ENCODE measurements at places on chromosomes 7 and 10.

DNA sequence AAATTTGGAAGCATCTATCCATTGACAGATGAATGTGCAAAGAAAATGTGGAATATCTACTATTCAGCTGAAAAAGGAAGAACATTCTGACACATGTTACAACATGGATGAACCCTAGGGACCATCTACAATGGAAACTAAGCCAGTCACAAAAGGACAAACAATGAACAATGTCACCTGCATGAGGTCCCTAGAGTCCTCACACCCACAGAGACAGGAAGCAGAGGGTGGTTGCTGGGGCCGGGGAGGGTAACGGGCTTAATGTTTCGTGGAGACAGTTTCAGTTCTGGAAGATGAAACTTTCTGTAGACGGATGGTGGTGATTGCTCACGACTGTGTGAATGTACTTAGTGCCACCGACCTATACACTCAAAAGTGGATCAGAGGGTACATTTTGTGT lies 282.9 kb downstream of the ADARB2 start:
- DNase-seq = no peak

DNA sequence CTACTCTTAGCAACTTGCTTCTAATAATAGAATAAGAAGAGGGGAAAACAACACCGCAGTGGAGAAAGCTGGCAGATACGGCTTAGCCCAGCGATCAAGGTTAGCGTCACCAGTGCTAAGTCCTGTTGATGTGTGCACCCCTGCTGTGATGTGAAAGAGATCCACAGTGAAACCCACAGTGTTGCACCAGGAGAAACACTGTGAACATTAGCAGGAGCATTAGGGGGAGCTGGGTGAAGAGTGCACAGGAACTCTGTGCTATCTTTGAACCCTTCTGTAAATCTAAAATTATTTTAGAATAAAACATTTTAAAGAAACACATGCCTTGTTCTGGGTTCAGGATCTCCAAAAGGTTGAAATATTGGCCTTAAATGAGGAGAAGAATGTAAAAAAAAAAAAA lies 154.1 kb upstream of the UNC5B start:
- no peak for DNase-seq

DNA sequence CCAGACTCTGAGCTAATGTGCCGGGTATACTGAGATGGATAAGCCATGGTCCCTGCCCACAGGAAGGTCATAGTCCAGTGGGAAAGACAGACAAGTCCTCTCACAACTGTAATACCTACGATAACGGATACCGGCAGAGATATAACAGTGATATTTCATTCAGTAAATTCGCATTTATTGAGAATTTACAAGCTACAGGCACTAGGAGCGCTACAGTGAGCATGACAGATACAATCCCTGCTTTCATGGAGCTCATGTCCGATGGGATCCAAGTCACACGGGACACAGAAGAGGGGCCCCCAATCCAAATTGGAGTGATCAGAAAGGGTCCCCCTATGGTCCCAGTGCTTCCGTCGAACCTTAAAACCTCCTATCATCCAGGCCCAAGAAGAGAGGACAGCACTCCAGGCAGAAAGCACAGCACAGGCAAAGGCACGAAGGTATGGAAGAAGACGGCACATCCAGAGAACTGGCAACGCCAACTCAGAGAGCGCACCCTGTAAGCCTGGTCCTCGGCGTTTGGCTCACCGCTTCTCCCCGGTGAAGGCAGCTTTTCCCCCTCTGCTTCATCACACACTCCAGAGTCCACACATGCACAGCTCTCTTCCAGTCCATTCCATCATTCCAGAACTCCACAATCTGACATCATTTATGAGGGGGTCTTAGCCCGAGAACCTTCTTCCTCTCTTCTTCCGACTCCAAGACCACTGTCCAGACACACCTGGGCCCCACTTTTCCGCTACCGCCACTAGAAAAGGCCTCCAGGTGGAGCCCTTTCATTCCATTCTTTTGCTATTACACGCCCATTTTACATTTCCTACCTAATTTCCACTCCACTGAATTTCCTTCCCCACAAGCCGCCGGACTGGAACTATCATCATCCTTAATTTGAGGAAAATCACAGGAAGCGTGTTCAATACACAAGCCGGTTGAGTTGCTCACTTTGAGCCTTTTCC lies 47.8 kb upstream of the NKX2-3 start:
- no peak for DNase-seq

DNA sequence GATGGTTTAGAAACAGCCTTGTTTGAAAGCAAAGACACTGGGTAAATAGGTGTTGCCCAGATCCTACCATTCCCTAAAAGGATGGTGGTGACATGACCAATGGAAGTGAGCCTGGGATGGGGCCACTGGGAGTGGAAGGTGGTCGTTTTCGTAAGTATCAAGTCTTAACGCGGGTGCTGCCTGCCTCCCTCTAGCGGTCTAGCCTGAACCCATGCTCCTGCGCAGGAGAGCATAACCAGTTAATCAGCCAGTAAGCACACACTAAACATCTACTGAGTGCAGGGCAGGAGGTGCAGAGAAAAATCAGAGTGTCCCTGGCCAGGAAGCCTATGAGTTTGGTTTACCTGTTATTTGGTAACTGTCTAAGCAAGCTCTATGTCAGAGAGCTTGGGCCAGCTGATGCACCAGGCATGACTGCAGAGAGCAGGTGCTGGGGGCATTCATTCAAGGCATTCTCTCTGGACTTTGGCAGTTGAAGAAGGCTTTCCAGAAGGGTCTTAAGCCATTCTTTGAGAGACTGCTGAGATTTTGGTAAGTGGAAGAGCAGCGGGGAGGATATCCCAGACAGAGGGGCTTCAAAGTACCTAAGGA lies 930 bp downstream of the GARIN1A start:
- DNase-seq = peak; percentile 14

DNA sequence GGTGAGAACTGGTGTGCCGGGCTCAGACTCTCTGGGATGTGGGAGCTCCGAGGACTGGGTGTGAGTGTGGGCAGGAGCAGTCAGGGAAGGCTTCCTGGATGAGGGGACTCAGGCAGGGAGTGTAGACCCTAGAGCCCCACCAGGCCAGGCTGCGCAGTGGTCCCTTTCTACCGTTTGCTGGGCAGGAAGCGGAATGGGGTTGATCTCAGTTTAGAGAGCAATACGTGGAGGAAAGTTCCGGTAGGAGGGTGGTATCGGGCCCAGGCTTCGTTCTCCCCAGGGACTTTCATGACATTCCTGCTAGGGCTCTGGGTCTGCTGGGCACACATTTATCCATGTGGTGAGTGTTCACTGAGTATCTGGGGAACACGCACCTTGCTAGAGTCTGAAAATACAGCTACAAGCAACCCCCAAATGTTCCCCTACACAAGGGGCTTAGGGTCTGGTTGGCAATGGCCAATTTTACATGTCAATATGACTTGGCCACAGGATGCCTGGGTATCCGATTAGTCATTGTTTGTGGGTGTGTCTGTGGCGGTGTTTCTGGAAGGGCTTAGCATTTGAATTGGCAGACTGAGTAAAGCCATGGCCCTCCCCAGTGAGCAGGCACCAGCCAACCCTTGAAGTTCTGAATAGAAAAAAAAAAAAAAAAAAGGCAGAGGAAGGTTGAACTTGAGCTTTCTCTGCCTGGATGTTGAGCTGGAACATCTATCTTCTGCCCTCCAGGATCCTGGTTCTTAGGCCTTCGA lies 20.8 kb downstream of the GHRHR start:
- DNase-seq = no peak

DNA sequence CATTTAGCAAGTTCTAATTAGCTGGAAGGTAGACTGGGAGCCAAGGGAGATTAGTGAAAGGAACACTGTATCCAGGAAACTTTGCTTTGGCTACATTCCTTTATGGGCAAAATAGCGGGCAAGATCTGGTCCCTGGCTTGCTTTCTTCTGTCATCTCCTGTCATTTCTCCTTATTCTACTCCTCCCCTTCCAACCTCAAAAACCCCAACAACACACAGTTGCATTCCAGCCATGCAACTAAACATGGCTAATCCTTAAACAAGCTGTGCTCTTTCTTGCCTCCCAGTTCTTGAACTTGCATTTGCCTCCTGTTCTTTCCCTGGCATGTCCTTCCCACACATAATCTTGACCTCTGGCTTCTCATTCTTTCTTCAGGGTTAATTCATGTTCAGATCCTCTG lies 59.5 kb upstream of the CDCA7L start:
- no peak for DNase-seq

- no peak for DNase-seq
These were observed 290.0 kb upstream of the MKI67 start for GRCh38 chr10:128416231-128416630.

GRCh38 chr7:27885652-27886051 lies 145.7 kb downstream of the TAX1BP1 start:
- DNase-seq = no peak
